ENCODE measurements at places on chromosomes 6 and 20.

DNA sequence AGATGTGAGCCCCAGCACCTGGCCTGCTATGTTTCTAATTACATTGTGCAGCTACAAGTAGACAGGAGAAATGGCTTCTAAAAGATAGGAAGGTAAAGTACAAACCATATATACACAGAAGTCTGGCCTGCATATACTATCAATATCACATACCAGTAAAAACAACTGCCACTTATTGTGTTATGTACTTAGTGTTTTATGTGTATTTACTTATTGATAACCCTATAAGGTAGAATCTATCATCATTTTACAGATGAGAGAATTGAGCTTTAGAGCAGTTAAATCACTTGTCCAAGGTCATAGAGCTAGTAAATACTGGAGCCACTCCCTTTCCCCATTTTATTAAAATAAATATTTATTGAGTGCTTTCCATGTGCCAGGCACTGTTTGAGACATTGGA is 102.4 kb upstream of the PRDM1 start:
- DNase-seq: no peak

DNA sequence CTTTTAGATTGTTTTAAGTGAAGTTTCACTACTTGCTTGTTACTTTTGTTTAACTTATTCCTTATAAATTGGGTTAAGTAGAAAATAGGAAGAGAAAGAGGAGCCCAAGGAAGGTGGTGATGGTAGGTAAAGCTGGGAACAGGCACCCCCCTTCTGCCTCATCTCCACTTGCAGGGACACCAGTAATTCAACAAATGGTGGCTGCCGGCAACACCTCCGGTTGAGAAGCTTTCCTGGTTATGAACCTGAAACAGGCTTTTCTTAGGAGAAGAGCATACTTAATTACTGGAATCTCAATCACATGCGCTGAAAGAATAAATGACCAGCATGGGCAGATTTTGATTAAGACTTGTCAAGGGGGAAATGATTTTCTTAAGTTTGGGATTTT is 158.9 kb upstream of the ZNF217 start:
- no peak for DNase-seq

DNA sequence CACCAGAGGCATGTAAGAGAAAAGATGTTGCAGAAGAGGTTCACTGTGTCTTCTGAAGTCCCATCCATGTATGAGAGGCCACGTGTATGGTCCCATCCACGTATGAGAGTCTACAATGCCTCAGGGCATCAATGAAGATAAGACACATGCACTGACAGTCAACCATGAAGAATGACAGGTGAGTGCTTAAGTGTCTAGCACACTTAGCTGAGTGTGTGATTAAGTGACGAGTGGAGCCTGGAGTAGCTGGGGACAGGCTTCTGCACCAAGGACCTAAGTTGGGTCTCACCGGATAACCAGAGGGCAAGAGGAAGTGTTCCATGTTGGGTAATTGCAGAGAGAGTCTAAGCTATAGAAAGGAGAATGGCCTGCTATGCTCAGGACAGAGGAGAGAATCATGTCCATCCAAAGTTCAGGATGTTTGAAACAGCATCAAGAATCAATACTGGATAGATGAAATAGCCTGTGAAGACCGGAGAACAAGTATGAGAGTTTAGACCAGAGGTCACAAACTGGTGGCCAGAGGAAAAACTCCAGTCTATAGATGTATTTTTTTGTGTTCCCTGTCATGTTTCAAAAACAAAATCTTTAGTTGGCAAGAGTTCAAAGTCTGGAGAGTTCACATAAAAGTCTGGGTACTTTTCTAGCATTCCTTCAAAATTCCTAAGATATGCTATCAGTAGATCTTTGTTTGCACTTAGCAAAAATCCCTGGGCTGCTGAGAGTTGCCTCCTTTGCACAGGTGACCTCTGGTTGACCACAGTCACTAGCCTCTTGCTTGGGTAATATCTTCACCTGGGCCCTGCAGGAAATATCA is 165.8 kb downstream of the KIF16B start:
- DNase-seq: no peak

- DNase-seq: peak; percentile 71
Measured at GRCh38 chr6:3561725-3562124, 104.9 kb upstream of the SLC22A23 start.

DNA sequence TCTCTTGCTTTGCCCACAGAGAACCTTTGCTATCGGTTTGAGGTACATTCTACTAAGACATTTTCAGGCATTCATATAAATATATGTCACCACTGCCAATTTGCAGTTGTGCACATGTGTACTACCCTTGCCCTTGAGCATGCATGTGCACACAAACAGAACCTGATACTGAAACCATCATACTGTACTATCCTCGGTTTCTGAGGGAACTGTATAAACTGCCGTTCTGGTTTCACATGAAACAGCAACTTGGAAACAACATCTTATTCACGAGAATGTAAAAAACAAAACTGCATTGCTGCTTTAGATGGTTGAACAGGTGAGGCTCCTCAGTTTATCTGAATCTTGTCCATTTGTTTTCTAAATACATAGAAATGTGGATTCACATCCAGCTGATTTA is 151.2 kb upstream of the TMEM170B start:
- no peak for DNase-seq

- no peak for DNase-seq
Measured at GRCh38 chr6:78593898-78594667, 273.3 kb upstream of the IRAK1BP1 start.

DNA sequence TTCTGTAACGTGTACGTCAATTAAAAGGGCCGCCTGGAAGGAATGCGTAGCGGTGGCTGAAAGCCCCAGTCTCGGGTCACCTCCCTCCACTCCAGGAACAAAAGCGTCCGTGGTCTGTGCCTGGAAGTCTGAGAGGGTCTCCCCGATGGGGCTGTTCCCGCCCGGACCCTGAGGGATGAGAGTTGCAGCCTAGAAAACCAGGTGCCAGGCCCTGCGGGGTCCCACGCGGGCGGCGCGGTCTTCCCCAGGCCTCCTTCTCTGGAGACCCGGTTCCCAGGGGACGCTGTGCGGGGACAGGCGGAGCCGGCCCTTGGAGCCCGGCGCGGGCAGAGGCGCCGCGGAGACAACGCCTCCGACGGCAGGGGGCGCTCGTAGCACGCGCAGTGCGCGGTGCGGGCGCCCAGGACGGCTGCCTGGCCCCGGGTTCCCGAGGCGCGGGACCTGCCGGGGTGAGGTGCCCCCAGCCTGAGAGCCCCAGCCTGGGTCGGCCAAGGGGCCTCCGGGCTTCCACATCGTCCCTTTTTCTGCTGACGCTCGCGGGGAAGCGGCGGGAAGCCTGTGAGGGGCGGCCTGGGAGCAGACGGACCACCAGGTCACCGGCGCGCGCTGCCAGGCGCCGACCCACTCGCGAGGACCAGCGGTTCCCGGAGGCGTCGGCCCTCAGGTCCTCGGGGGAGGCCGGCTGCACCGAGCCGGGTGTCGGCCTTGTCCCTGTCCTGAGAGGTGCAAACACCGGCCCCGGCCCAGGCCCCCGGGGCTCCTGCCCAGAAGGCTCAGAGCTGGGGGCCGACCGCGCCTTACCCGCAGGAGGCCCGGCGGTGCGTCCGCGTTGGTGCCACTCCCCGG is 5.3 kb upstream of the FOXC1 start:
- peak; percentile 44 for DNase-seq
